ENCODE measurements at places on chromosomes 3 and 15.

DNA sequence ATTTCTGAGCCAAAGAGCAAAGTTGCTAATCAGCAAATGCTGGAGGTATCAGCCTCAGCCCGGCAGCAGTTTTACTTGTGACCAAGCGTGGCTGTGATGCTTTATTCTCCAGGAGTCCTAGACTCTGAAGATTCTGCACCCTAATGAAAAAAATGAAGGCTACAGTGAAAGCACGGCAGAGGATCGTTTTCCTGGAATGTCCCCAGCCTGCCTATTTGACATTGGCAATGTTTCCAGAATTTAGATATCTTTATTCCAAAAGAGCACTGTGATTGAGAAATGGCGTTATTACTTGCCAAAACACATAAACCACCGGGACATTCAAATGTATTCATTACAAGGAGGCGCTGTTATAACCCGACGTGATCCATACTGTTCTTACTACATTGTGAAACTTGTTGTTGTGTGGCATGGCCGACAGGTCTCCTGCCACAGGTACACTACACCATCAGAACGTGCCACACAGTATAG, 263.8 kb downstream of the SLCO3A1 start:
- DNase-seq = no peak

DNA sequence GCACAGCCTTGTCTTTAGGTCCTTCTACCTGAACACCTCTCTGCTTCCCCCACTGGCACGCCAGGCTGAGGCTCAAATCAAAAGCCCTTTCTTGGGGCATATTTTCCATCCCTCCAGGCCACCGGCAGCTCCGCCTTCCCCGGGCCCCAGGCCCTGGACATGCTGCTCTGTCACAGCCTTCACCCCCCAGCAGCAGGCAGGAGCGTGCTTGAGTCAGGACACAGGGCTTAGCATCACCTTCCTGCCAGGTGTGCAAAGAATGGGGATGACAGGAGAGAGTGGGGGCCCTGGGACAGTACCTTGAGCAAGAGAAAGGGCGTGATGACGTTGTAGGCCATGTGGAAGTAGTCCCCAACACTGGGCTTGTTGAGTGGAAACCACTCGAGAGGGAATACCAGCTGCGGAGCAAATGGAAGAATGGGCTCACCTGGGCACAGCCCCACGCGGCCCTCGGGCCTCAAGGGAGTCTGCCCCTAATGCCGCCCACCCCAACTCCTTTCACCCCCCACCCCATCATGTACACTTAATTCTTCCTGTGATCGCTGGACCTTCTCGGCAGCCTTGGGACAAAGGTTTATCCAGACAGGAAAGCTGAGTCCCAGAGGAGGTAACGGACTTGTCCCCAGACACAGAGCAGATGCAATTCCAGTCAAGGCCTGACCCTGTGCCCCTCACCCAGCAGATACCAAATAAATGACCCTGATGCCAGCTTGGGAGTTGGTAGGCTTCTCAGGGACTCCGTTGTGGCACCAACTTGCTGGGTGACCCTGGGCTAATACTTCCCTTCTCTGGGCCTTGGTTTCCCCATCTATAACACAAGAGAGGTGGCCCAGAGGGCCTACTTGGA, 9.1 kb upstream of the CALML4 start:
- no peak for DNase-seq

GRCh38 chr3:157695586-157695985, 192.4 kb upstream of the VEPH1 start:
- no peak for DNase-seq

GRCh38 chr3:137329594-137329993, 371.8 kb downstream of the IL20RB start:
- no peak for DNase-seq

DNA sequence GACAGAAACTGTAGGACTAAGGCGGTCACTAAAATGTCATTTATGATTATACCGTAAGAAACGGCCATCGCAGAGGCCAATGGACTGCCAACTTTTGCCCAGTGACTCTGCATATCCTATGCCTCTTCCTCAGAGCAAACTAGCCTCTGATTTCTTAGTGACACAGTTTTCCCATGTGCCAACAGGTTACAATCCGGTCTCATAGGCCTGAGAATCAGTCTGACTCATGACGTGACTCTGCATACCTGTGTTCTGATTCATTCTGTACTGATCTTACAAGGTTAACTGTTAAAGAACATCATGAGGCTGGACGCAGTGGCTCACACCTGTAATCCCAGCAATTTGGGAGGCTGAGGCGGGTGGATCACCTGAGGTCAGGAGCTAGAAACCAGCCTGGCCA, 17.8 kb downstream of the RUBCN start:
- DNase-seq = no peak

DNA sequence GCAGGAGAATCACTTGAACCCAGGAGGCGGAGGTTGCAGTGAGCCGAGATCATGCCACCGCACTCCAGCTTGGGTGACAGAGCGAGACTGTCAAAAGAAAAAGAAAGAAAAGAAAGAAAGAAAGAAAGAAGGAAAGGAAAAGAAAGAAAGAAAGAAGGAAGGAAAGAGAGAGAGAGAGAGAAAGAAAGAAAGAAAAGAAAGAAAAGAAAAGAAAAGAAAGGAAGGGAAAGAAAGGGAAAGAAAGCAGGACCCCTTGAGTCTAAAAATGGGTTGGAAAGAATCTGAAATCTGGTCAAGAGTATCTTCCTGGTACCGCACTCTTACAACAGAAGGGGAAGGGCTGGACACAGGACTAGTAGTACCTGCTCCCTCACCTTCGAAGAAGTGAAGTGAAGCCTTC, 19.6 kb downstream of the CRYGS start:
- no peak for DNase-seq

DNA sequence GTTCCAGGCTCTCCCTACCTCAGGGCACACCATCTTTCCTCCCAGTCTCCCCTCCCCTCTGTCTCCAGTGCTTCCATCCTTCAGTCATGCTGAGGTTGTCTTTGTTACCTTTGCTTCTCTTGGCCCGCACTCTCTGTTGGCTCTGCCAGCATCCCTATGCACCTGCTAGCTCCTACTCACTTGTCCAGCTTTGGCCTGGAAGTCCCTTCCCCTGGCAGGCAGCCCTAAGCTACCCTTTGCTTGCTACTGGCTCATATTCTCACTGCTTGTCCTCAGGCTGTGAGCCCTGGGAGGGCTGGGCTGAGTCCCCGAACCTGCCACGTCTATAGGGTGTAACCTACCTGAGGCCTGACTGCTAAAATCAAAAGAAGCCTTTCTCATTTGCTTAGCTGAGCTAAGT, 122.7 kb downstream of the PGPEP1L start:
- DNase-seq = peak; percentile 28

GRCh38 chr15:36511594-36511993, 67.8 kb upstream of the CDIN1 start:
- no peak for DNase-seq

DNA sequence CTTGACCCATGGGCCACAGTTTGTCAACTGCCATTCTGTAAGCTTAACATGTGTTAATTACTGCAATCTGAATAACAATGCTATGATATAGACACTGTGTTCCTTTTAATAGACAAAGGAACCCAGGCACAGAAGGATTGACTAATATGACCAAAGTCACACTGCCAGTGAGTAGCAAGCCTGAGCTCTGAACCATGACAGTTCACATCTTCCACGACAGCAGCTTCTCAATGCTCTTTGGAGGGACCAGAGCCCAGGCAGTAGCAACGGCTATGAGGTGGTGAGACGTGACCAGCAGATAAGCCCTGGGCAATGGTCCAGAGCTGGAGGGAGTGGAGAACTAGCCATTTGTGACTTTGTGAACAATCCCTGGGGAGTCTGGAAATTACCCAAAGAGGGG, 19.4 kb downstream of the CA12 start:
- DNase-seq = no peak

GRCh38 chr3:152713989-152714388, 120.9 kb upstream of the P2RY1 start:
- no peak for DNase-seq

GRCh38 chr15:38401106-38401505, 52.8 kb upstream of the FAM98B start:
- no peak for DNase-seq
